ENCODE measurements at places on chromosomes 12 and 14.

DNA sequence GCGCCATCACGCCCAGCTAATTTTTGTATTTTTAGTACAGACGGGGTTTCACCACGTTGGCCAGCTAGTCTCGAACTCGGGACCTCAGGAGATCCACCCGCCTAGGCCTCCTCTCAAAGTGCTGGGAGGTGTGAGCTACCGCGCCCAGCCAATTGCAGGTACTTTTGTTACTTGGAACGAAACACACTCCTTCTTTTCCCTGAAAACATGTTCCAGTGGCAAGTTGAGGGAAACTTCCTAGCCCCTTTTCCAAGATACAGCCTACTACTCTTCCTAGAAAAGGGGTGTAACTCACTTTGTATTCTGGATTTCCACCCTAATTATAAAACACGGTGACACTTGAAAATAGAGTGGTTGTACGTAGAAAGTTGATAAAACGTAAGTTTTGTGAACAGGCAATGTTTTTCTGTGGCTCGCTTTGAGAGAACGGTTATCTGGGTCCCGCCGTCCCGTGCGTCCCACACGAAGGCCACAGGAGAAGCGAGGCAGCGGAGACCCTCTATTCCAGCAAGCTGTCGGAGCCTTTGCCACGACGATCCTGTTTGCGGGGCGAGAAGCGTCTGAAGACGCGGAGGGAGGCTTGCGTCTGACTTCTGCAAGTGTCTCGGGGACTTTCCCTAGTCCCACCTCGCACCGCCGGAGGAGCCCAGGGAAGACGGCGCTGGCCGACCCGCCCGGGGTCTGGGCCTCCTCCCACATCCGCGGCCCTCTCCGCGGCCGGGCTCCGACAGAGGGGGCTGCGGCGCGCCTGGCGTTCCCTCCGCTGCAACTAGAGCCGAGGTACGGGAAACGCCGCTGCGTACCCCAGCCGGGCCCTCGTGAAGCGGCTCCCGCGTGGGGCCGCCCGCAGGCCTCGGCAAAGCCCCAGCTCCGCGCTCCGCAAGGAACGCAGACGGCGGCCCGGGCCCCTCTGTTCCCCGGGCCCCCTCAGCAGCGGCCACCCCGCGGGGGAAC lies 745 bp downstream of the CDCA4 start:
- DNase-seq = peak; percentile 74

DNA sequence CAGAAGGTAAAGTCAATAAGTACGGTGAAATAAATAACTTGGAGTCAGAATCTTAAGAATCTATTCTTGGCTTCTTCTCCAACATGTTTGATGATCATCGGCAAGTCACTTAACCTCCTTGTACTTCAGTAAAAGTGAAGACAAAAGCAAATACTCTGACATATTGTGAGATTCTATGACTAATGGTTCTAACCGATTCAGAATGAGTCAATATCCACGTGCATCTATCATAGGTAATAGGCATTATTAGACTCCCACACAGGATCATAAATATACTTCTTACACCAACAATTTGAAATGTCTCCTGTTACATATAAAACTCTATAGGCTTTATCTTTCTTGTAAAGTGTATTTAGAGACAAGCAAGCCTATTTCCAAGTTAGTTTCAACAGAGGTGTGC lies 144.4 kb upstream of the ATXN7L3B start:
- DNase-seq = no peak

DNA sequence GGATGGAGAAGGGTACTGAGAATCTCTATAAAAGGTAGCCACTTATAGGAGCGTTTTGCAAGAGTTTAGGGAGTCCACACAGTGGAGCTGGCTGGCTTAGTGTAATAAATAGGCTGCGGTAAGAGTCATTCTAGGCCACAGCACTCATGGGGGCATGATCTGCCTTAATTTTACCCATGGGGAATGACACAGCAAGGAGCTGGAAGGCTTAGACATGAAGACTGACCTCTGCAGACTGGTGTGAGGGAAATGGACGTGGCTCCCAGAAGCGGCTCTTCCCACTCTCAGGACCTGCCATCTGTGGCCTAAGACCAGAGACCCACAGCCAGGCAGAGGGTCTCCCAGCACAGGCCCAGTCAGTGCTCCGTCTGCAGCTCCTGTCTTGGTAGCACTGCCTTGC lies 173.3 kb downstream of the PPM1H start:
- DNase-seq = no peak

- no peak for DNase-seq
These were observed 100.3 kb upstream of the FAR2 start for GRCh38 chr12:29048787-29049186.

DNA sequence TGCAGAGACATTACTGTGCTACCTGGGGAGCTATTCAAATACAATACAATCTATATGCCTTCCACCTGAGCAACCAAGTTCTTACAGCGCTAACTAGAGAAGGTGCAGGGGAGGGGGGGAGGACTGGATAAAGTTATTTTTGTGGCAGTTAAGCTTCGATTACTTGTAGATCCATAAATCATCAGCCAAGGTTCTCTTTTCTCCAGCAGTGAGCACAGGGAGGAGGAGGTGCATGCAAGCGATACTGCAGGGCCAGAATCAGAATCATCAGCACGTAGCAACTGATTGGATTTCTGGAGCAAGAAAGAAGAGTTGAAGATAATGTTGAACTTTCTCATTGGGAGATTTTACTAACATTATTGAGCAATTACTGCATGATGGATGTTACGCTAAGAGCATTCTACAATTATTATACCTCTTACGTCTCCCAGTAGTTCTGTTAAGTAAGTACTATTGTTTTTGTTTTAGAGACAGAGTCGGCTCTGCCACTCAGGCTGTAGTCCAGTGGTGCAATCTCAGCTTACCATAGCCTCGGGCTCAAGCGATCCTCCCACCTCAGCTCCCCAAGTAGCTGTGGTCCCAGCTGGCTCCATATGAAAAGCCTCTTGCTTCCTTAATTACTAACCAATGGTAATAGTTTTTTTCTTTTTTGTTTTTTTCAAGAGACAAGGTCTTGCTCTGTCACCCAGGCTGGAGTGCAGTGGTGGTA lies 74.6 kb upstream of the EEA1 start:
- DNase-seq = no peak

- DNase-seq = no peak
These were observed 109.1 kb downstream of the DAD1 start for GRCh38 chr14:22479776-22480464.

- DNase-seq = no peak
These were observed 19.7 kb downstream of the EML1 start for GRCh38 chr14:99812892-99813291.

DNA sequence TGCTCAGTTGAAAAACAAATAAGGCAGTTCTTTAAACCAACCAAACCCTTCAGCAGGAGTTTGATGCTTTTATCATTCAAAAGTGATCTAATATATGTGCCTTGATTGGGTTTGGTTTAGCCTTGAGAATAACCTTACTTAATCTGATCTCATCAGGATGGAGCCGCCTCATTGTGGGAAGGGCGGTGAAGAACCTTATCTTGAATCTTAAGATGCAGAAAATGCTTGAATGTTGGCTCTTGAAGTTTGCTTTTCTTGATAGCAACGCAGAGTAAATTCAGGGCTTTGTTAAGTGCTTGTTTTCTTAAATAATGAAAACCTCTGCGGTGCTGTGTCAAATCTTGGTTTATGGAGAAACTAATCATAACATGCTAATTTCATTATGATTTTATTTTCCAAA lies 138.2 kb downstream of the MON2 start:
- DNase-seq = no peak

GRCh38 chr14:68824207-68824516 lies 31.3 kb upstream of the ZFP36L1 start:
- DNase-seq = no peak

- DNase-seq = no peak
These were observed 28.6 kb downstream of the RNFT2 start for GRCh38 chr12:116766746-116767145.

- no peak for DNase-seq
These were observed 1122.4 kb upstream of the USP15 start for GRCh38 chr12:61137677-61138414.

DNA sequence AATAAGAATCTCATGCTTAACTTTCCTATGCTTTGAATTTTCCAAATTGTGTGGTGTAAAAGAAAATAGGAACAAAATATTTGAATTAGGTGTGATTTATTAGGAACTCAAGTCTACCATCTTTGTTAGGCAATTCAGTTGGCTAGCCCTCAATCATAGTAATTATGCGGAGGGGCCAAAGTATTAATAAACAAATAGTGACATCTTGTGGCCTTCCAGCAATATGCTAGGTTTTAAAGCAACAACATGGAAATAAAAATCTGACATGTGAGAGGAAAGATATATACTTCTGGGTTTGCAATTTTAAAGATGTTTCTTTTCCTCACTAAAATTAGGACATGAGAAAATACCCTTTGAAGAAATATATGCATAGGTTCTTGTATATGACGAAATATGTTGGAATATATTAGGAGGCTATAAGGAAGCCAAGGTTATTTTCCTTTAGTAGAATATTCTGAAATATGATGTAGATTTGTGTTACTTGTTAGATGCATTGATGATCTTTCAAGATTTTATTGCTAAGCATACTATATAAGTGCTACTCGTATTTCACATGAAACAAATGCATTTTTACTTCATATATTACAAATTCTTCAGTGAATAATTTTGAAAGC lies 200.4 kb downstream of the PTPRO start:
- DNase-seq = no peak

- peak; percentile 13 for DNase-seq
These were observed 606 bp downstream of the EP400 start for GRCh38 chr12:131950182-131950913.

- DNase-seq = no peak
These were observed 15.2 kb downstream of the ITPK1 start for GRCh38 chr14:93100570-93100969.

GRCh38 chr12:74285773-74286172 lies 251.9 kb upstream of the ATXN7L3B start:
- DNase-seq = no peak

DNA sequence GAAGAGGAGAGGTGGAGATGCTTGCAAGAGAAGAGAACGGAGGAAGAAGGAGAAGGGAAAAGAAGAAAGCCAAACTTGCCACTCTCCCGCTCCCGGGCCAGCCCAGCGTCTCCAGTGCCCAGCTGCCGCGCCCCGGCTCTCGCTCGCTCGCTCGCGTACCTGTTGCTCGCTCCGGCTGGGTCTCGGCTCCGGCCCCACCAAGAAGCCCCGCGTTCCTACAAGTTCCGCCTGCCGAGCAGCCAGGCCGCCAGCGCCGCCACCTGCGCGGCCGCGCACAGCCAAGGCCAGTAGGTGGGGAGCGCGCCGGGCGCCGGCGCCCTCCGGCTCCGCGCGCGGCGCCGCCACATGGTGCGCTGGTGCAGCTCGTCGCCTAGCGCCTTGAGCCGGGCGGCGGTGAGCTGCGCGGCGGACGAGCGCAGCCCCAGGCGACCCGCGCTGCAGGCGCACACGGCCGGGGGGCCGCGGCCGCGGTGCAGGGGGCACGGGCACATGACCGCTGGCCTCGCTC lies 370 bp downstream of the HRK start:
- peak; percentile 38 for DNase-seq

GRCh38 chr12:114215746-114216145 lies 190.2 kb downstream of the TBX5 start:
- no peak for DNase-seq

DNA sequence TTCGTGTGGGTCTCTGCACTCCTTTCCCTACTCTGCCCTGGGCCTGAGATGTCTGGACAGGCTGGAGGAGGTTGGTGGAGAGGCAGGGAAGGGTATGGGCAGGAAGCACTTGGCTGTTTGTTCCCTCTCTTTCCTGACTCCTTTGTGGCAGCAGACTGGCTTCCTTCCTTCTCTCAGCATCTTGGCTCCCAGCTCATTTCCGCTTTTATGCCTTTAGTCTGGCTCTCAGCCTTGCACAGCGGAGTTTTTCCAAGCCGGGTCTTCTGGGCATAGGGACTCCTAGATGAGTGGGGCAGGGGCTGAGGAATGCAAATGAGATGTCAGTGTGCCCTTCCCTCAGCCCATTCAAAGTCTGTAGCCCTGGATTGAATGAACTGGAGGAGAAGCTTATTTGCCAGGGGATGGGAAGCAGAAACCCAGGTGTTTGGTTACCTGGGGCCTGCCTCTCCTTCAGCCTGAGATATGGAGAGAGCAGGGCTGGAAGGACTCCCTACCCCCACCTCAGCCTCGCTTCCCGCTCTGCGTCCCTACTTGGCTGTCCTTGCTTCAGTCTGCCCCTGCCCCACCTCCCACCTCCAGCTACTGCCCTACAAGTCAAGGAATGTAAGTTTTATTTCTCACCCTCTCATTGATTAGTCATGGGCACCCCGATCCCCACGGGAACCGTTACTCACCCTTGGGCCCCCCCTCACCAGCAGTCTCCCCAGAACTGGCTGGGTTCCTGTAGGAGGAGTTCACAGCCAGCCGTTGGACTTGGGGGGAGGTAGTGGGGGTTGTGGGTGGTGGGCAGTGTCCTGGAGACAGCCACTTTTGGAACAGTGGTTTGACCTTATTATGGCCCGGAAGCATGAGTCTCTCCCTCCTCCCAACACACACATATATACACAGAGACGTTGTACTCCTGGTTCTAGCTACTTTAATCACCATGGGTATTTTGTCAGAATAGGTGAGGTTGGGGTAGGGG lies 9.3 kb upstream of the ITGA5 start:
- DNase-seq = peak; percentile 14

- no peak for DNase-seq
These were observed 112.7 kb downstream of the IPO8 start for GRCh38 chr12:30582943-30583342.

DNA sequence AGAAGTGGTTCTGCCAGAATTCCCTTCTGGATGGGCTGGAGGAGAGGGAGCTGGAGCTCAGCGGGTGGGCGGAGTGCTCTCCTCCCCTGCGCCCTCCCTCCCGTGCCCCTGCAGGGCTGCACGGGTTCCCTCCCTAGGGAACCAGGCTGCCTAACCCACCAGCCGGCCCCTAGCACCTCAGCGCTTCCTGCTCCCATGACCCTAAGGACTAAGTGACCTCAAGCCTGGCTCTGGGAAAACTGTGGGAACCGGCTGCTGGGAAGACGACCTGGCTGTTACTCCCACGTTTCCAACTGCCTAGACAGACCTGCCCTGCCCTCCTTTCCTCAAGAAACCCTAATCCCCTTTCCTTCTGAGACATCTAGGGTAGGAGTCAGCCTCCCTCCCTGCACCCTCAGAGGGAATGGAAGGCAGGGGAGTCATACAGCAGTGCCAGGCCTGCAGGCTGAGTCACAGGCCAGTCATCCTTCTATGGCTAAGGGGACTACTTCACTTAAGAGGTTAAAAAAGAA lies 31.5 kb downstream of the SLC6A12 start:
- no peak for DNase-seq

DNA sequence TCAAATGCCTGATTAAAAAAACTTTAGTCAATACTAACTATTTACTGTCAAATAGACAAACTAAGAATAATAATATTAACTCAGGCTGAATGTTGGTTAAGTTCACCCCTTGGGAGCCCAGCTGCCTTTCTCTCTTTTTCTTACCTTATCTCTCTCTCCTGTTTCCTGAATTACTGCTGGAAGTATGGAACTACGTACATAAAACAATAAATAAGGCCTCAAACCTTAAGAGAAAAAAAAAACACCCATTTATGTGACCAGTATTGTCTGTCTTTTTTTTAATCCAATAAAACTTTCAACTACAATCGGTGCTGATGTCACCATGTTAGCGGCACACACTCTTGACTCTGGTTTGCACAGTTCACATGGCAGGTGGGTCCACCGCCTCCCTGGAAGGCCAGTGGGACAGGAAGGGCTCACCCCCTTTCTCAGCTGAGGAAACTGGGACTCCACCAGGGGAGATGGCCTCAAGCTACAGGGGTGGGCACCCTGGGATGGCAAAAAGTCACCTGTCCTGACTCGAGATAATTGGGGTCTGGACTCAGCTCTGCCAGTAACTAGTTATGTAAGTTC lies 21.3 kb downstream of the BCL11B start:
- DNase-seq = no peak
